Cerebellar cortex (tissue), 1 donor: ENCODE measurements at places on chromosomes 4 and X.

DNA sequence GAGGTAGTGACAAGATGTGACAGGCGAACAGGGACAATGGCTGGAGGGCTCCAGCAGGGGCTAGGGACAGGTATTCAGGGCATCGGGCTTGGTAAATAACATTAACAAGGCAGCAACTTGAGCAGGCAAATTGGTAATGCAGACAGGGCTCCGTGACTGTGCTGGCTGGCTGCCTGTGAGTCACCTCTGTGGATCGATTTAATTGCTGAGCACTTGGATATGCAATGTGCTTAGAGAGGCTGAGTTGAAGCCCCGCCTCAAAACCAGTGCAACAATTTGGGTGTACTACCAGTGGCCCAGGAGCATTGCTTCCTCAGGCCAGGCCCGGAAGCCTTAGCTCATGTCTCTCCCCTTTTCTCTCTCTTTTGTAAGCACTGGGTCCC lies 19.5 kb downstream of the CNGA2 start:
- no peak for DNase-seq

DNA sequence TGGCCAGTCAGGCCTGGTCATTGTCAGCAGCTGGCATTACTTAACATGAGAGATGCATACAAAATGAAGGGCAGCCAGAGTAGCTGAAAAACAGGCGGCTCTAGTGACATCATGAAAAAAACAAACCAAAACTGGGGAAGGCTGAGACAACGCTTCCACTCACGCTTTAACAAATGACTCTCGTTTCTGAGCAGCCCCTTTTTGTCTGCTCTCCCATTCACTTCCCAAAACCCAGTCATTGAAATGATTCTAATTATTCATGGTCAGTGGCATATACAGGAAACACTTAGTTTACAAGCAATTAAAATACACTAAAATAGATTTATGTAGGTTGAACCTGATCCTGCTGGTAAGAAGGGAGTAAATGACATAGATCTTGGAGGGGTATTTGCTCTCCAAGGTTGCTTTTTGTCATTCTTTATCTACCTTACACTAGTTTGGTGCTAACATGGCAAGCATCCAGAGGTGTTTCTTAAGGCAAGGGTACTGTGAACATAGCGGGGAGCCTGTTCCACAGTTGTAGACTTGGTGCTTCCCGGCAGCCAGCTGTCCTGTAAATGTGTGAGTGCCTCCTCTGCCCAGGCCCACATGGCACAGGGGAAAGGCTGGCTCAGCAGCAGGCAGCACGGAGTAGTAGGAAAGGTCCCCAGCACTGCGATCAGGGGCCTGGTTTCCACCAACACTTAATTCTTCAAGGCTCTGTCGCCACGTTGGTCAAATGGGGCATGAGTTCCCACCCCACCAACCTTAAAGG lies 61.2 kb upstream of the CITED1 start:
- DNase-seq = no peak

GRCh38 chr4:36256398-36256891 lies 12.1 kb upstream of the ARAP2 start:
- DNase-seq = no peak

DNA sequence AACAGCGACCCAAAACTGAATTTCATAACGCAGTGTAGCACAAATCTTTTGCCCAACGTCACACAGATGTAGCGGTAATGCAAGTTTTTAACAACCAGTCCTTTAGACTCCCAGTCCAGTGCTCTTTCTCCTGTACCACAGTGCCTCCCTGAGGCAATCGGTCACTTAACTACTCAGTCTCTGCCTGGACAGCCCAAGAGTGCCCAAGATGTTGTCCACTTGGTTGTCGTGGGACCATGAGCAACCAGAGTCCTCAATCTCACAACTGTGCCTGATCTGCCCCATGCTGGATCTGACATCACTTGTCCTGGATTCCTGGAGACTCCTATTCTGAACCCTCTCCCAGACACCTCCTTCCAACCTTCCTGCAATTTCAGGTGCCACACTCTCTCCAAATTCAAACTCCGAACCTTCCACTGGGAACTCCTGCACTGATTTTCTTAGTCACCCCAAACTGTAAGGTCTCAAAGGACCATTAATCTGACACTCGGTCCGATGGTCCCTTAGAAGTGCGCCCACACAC lies 702 bp downstream of the MMGT1 start:
- peak; percentile 27 for DNase-seq

- DNase-seq = no peak
Observed at GRCh38 chr4:86679441-86679840, 85.3 kb downstream of the PTPN13 start.

GRCh38 chrX:97529536-97530200 lies 646.0 kb downstream of the RPA4 start:
- no peak for DNase-seq

- DNase-seq = no peak
Observed at GRCh38 chrX:48558271-48558670, 16.0 kb upstream of the RBM3 start.

DNA sequence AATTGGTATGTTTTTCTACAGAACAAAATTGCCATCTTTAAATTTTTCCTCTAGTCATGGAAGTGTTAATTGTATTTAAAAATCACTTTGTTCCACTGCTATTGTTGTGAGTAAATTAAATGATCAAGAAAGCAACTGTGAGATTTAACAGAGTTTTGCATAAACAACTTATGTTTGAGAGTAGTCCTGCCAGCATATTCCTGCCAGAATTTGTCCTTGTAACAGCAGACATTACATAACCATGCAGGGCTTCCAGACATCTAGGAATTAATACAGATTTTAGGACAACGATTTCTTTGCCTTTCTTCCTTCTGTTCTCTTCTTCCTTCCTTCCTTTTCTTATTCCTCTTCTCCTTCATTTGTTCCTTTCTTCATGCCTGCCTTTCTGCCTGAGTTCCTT lies 125.5 kb downstream of the HTR2C start:
- DNase-seq = no peak

DNA sequence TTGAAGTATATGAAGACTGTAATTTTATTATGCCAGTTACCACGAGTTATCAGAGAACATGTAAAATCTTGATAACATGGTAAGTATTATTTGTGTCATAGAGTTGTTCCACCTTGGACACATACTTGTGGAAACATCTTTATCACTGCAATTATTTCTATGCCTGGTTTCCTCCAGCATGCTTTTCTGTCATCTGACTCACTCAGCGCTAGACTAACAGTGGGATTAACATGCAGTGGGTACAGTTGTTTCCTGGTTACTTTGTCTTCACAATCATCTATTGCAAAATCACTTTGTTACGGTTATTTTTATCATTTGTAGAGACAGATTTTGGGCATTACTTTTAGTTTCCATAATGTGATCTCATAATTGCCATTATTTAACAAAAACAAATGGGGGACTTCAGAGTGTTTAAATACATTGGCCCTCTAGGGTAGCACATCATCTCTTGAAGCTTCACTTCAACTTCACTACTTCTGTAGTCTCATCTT lies at the start of gene STATH:
STATH (plus strand) TSS at position 441 of the 491 bp plus-strand sequence. CDS start 2,472 bp downstream, outside the sequence.
- no peak for DNase-seq

DNA sequence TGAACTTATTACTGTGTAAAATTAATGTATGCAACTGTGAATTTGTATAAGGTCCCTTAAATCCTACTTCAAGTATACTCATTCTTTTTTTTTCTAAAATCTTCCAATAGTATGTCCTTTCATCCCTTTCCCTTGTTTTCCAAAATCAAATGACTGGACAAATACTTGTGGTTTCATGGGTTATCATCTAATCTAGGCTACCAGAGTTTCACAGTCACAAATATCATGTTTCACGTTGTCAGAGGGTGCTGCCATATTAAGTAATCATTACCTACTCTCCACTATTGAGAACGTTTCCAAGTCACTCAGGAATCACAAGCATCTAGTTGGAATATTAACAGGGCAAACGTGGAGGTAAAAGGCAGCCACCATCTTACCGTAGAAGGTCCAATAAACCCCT lies 1235.0 kb upstream of the TENM3 start:
- no peak for DNase-seq

DNA sequence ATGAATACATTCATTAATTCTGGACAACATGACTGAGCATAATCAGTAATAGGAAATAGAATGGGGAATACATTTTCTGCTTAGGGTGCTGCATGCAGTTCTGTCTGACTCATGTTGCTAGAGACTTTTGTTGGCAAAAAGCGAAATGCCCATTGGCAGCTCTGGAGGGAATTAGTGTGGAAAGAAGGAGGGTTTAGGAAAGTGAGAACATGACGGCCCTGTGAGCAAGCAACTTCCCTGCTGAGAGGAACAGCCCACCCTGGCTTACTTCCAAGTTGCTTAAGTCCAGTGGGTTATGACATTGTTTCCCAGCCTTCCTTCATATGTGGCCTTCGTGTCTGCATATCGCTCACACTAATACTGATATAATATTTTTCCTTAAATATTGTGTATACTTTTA lies 13.8 kb downstream of the MAD2L1 start:
- no peak for DNase-seq

DNA sequence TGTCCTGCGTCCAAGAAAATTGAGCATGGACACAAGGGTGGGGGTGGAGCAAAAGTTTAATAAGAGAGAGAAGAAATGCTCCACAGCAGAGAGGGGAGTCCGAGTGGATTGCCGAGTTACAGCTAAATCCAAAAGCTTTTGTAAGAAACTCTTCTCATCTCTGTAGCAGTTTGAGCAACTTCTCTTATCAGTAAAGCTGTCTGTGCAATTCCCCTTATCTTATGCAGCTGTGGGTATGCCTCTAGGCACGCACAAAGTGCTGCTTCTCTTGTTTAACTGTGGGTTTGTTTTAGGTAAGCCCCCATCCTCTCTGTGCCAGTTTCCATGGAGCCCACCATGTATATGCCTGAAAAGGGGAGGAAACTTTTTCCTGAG lies 44.8 kb downstream of the HMGB2 start:
- DNase-seq = no peak

GRCh38 chr4:120921456-120922380 lies 808 bp downstream of the PRDM5 start:
- DNase-seq = peak; percentile 37

- peak; percentile 85 for DNase-seq
Observed at GRCh38 chrX:155767051-155767875, 113.9 kb upstream of the VAMP7 start.

- peak; percentile 31 for DNase-seq
Observed at GRCh38 chr4:47839259-47839658, 1.4 kb upstream of the CORIN start.

- no peak for DNase-seq
Observed at GRCh38 chr4:45316257-45316656, 589.9 kb upstream of the GNPDA2 start.

- DNase-seq = no peak
Observed at GRCh38 chr4:113006632-113007031, 42.8 kb upstream of the ANK2 start.

GRCh38 chrX:101357166-101357795 lies 8.7 kb upstream of the TIMM8A start:
- DNase-seq = no peak

DNA sequence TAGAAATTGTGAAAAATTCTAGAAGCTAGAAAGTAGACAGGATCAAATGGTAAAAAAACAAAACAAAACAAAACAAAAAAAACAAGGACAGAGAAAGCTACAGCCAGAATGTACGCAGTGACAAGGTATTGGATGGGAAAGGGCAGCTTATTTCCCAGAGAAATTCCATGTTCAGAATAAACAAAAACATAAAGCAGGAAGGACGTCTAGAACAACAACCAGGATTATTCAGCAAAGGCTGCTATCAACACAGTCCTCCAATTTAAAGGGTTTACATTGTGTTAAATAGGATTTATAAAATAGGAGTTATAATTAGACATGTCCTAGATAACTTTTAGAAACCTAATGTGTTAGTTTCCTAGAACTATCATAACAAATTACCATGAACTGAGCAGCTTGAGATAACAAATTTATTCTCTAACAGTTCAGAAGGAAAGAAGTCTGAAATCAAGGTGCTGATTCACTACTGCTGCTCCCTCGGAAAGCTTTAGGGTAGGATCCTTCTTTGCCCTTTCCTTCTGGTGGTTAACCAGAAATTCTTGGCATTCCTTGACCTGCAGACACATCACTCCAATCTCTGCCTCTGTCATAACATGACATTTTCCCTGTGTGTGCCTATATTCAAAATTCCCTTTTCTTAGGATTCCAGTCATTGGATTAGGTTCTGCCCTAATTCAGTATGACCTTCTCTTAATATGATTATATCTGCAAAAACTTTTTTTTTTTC lies 175.6 kb downstream of the SNCA start:
- DNase-seq = no peak

DNA sequence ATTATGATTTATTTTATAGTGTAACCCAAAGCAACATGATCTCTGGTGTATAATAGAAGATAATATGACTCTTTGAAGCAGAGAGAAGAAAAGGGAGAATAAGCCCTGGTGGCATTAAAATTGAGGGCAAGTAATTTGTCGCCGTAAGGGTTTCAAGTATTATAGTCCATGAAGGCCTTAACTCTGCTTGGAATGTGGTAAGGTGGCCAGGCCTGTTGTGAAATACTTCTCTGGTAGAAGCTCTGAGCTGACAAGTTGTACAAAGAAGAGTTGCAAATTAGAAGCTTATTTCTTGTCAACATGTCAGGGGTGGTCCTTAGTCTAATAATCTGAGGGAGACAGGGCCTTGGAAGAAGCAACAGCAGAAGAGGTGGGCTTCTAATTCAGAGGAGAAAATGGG lies 151.7 kb upstream of the HHIP start:
- DNase-seq = no peak

- DNase-seq = no peak
Observed at GRCh38 chr4:88878642-88879041, 178.3 kb downstream of the FAM13A start.

DNA sequence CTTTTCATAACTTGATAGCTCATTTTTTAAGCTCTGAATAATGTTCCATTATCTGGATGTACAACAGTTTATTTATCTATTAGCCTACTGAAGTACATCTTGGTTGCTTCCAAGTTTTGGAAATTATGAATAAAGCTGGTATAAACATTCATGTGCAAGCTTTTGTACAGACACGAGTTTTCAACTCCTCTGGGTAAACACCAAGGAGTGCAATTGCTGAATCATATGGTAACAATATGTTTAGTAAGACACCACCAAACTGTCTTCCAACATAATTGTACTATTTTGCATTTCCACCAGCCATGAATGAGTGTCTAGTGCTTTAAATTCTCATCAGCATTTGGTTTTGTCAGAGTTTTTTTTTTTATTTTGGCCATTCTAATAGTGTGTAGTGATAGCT lies 266.7 kb upstream of the ATOH1 start:
- DNase-seq = no peak

GRCh38 chr4:120829113-120829831 lies 93.3 kb downstream of the PRDM5 start:
- DNase-seq = no peak

DNA sequence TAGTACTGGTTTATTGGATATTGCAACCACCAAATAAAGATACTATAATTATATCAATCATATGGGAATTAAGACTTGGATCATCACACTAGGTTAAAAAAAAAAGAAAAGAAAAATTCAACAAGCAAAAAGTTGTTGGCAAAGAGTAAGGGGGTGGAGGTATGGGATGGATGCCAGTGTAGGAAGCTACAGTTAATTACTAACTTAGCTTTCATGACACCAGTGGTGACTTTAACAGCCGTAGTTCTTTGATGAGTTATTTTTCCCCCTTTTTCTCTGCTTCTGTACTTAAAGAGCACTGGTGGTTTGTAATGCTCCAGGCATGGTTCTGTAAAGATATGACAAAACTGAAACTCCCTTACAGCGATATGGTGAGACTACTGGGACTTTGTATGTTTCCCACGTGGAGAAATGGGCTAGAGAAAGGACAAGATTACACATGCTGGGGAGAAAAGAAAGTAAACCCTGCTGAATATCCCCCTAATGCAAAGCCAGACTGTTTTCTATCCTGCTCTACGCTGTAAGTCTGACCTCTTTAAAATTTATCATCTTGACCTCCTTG lies 210.8 kb downstream of the SPOCK3 start:
- no peak for DNase-seq
